ENCODE measurements at places on chromosomes 6 and 20.

DNA sequence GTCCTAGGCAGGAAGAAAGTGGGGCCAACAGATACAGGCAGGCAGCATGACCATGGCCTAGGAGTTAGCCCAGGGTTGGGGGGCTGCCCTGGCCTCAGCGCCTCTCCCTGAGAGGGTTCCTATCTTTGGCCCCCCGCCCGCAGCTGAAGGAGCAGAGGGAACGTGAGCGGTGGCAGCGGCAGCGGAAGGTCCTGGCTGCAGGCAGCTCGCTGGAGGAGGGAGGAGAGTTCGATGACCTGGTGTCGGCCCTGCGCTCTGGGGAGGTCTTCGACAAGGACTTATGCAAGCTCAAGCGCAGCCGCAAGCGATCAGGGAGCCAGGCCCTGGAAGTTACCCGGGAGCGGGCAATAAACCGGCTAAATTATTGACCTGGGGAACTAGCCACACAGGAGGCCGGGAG is 32.6 kb downstream of the MOCS1 start:
- DNase-seq: no peak

- DNase-seq: no peak
Observed at GRCh38 chr20:38579219-38579910, 1.6 kb upstream of the ADIG start.

DNA sequence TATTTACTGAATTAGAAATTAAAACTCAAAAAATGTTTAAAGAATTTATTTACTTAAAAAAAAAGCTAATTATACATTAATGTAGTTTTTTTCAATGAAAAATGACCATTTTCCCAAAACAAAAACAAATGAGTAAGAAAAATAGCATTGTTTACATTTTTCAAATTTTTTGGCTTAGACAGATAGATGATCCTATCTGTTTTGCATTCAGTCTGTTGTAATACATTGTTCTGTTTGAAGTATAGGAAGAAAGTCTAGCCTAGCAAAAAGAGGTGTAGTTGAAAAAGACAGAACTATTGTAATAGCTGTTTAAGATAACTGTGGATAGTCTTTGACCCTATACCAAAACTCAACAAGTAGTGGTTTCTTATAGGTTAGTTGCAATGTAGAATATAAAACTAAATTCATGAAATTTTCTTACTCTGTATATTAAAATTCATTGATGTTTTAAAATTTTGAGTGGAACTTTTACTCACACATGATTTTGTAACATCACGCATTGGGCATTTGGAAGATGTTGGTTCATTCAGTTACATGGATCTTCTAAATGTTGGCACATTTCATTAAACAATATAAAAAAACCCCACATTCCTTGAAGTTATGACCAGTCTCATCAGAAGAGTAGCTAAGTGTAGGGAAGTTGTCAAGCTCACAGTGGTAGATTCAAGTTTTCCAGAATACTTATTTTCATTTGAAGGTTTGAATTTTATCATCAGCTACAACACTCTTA is 62.0 kb downstream of the KCNS1 start:
- DNase-seq: no peak

- DNase-seq: no peak
Observed at GRCh38 chr20:17825960-17826843, 126.4 kb downstream of the BANF2 start.

DNA sequence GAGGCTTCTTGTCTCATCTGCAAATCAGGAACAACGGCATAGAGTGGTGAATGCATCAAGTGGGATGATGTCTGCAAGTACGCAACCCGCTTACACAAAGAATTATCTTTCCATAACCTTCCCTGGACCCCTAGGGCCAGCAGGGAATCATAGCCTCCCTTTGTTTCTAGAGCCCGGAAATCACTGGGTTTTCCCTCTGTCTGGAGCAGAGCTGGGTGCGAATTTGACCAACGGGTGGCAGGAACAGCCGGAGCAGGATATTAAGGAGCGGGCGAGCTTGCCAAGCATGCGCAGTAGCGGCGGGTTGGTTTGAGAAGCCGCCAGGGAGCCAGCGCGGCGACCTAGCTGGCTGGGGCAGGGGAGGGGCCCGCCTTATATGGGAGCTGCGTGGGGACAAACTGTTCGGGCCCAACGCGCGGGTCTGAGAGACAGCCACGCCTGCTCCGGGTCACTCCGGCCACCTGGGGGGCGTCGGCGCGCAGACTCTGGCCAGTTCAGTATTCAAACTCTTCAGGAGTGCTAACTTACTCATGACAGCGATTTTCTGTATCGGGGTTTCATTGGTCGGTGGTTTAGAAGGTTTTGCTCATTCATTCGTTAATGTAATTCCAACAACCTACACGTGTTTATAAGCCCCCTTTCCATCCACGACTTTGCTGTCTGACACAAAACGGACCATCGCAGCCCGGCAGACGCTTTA is 1.6 kb upstream of the KIF16B start:
- peak; percentile 23 for DNase-seq

DNA sequence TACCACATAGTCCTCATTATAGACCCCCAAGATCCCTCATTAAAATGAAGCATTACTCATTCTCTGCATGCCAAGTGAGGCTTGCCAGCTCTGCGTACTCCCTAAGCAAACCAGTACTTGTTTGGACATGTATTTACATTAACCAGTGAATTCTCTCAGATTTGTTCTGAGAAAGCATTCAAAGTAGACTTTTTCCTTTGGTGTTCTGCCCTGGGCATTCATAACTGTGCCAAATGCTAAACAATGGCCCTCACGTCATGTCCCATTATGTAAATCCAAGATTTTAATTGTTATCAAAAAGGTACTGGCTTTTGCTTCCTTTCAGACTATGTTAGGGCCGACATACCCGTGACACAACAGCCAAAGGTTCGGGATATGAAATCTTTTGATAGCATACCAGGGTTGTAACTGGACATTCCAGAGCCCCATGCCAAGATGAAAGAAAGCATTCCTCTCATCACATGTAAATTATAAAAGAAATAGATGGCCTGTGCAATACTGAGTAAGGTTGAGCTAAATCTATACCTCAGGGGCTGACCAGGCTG is 164.2 kb downstream of the ADAT2 start:
- DNase-seq: no peak

- no peak for DNase-seq
Observed at GRCh38 chr6:105810105-105810921, 275.8 kb upstream of the PRDM1 start.

DNA sequence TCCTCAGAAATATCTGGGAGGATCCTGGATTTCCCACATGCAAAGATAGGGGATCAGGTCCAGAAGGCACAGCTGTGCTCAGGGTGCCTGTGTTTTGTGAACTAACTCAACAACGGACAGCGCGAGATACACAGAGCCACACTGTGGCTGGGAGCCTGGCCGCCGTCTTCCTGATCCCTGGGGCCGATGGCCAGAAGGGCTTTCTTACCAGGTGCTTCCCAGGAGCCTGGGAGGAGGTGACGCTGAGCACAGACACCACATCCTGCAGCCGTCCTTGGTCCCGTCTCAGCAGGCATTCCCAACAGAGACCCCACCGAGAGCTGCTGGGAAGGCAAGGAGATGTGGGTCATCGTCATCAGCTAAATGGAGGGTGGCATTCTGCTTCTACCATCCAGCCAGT is 144.6 kb upstream of the AFDN start:
- no peak for DNase-seq

DNA sequence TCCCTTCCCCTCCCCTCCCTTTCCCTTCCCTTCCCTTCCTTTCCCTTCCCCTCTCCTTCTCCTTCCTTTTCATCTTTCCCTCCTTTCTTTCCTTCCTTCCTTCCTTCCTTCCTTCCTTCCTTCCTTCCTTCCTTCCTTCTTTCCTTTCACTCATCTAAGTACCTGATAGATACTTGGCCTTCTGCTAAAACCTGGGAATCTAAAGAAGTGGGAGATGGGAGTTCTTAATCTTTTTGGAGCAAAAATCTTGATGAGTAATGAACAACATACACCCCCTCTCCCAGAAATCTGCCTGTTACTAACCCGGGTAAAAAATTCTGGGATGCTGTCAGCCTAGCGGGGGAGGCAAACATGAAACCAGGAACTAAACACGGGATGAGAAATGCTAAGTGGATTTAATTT is 100.7 kb downstream of the VEGFA start:
- no peak for DNase-seq

DNA sequence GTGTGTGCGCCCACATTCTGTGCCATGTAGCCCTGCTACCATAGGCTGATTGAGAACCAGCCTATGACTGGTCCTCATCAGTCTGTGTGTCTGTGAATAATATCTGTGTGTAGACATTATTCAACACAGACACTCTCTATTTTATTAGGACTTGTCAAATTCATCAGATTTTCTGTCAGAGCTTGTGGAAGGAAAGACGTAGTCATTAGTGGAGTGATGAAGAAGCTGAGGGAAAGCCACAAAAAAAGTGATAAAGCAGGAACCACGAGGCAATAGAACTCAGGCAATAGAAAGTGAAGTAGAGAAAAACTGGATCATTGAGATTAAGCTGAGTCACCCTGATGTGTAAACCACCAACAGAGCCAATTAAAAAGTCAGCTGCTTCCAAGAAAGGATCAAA is 122.2 kb upstream of the MARCKS start:
- DNase-seq: no peak

GRCh38 chr20:10954137-10954840 is 280.5 kb upstream of the JAG1 start:
- no peak for DNase-seq

DNA sequence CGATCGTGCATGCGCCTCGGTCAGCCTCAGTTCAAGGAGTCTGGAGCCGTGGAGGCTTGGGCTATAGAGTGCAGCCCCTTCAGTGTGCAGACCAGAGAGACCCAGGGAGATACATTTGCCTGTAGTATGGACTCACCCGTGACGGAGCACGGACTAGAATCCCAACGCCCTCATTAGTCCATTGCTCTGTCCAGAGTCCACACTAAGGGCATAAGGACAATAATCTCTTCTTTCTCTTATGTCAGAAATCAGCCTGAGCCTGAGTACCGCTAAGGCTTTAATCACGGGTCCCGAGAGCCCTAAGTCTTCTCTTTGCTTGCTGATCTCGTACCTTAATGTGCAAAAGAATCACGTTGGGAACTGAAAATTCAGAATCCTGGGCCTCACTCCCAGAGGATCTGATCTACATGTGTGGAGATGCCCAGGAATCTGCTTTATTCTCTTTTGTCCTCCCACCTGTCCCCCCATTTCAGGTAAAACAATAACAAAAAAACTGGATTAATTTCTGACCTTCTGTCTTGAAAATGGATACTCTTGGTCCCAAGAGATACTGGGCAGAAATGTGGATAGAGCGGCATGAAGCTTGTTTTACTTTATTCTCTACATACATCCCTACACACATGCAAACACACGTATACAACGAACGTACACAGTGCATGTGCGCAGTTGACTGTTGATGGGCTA is 671 bp downstream of the BPHL start:
- DNase-seq: no peak

- DNase-seq: no peak
Observed at GRCh38 chr6:155272353-155273232, 8.8 kb downstream of the CLDN20 start.

DNA sequence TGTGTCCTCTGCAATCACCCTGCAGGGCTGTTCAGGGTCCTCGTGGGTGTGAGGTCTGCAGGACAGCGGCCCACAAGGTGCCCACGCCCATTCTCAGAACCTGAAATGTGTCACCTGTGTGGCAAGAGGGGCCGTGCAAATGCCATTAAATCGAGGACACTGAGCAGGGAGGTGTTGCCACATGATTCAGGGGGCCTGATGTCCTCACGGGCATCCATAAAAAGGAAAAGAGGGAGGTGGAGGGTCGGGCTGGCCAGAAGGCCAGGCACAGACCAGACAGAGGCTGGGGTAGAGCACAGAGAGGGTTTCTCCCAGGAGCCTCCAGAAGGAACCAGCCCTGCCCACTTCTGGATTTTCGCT is 239.6 kb downstream of the ERMARD start:
- no peak for DNase-seq

DNA sequence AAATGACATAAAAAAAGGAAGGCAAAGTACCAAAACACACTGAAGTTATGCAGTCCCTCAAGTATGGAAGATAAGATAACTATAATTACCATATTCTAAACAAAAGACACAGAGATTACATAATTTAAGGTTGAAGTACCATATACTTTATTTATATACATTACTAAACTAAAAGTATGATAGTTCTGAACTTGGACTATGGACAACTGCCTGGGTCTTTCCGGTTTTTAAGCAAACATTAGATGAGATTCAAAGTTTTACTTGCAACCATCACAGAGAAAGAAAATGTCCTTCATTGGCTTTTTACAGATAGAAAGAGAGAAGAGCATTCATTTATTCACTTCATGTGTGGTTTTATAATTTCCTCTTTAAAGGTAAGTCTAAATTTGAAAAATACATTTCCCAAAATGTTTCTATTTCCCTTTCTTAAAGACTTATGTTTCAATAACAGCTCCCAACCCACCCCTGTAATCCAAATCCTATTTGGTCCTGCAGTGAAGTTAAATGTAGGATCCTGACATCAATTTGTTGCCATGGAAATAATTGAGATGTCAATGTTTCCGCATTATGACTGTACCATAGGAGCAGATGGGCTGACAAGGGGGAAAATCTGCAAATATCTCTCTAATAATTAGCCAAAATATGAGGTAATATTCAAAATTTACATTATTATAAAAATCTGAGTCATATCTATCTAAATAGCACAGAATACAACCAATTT is 63.7 kb downstream of the PTPRK start:
- no peak for DNase-seq
